ENCODE measurements at places on chromosomes 13 and 19. TPM values are rescaled to one million over a fixed set of nuclear protein-coding genes. Genes with fewer than 3 reads are reported as not detected.

The YJEFN3 gene
- total RNA-seq, result 10.0 TPM

The CYTH2 gene
- 48.3 TPM for total RNA-seq

The RPL28 gene
- 2,948 TPM for total RNA-seq

The RNF17 gene
- total RNA-seq, result not detected

The CGB1 gene
- not detected for total RNA-seq

The C13orf46 gene
- 3.1 TPM for total RNA-seq

The FFAR2 gene
- total RNA-seq, result not detected

The ZNF555 gene
- total RNA-seq, result 1.9 TPM

The ESD gene
- total RNA-seq, result 111 TPM

The WDR87 gene
- total RNA-seq, result not detected

The APLP1 gene
- total RNA-seq, result 1.4 TPM

The ZNF20 gene
- total RNA-seq, result 3.2 TPM

The RYR1 gene
- total RNA-seq, result 0.83 TPM

The PGLYRP1 gene
- not detected for total RNA-seq

The NANOS3 gene
- total RNA-seq, result 0.60 TPM

The TMEM150B gene
- total RNA-seq, result not detected

The BABAM1 gene
- 117 TPM for total RNA-seq

The ZNF17 gene
- 12.2 TPM for total RNA-seq

The PGLYRP2 gene
- not detected for total RNA-seq

The ZNF610 gene
- total RNA-seq, result 1.6 TPM

The BSPH1 gene
- not detected for total RNA-seq

The ATP4A gene
- total RNA-seq, result not detected

The ZNF813 gene
- total RNA-seq, result 5.0 TPM

The GDF15 gene
- total RNA-seq, result not detected

The SCN1B gene
- total RNA-seq, result 0.37 TPM

The TEAD2 gene
- total RNA-seq, result not detected

The NLRP5 gene
- not detected for total RNA-seq

The EDNRB gene
- total RNA-seq, result not detected

The CLDND2 gene
- total RNA-seq, result 8.5 TPM

The IL12RB1 gene
- total RNA-seq, result 75.2 TPM

The ZNF562 gene
- total RNA-seq, result 29.2 TPM

All from activated CD8-positive, alpha-beta T cell treated with anti-CD3 and anti-CD28 coated beads, Interleukin-2, amount 10 ng/mL, durations not matched to agents 7 days and 5 days (primary cell).